GDM1 (cell line): ENCODE measurements at places on chromosomes 16 and 17.

GRCh38 chr17:1003972-1004768, 7.2 kb downstream of the TIMM22 start:
- no peak for DNase-seq

DNA sequence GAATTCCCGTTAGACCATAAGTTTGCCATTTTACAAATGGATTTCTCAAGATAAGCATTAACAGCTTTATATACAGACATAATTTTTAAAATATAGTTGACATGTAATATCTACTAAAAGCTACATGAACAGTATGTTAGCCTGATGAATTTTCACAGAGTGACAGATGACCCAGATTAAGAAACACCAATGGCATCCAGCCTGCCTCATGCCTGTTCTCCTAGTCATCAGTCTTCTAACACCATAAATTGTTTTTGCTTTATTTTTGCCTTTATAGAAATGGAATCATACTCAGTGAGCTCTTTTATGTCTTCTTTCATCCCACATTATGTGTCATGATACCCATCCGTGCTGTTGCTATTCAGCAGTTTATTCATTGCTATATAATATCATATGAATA, 80.0 kb downstream of the ATF7IP2 start:
- DNase-seq: no peak

DNA sequence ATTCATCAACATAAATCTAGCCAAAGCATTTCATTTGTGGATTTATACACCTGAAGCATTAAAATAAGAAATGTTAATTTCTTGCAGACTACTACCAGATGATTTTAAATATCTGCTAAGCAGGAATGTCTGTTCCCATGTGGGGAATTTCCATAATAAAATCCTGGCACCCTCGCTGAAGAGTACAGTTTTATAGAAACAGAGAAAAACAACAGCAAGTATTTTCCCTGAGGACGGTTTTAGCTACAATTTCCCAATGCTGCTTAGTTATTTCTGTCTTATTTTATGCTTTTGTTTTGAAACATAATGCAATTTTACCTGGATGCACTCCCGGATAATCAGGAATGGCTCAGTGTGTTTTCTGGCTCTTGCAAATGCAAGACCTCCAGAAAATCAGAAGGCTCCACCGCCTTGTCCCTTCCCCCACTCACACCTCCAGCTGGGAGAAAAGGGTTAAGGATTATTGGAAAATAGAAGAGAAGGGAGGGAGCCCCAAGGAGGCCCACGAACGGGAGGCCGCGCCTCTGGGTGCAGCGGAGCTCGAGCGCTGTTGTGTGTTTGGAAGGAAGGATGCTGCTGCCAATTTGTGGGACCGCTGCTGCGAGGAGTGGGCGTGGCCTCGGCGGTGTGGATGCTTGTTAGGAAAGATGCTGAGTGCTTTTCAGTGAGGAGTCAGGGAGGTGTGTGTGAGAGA, at the start of gene CNTNAP4:
CNTNAP4 (plus strand) TSS at position 657 of the 694 bp plus-strand sequence. CDS start 262 bp downstream, outside the sequence.
- no peak for DNase-seq

- DNase-seq: no peak
These were observed 7.6 kb downstream of the SNN start for GRCh38 chr16:11675561-11676511.

DNA sequence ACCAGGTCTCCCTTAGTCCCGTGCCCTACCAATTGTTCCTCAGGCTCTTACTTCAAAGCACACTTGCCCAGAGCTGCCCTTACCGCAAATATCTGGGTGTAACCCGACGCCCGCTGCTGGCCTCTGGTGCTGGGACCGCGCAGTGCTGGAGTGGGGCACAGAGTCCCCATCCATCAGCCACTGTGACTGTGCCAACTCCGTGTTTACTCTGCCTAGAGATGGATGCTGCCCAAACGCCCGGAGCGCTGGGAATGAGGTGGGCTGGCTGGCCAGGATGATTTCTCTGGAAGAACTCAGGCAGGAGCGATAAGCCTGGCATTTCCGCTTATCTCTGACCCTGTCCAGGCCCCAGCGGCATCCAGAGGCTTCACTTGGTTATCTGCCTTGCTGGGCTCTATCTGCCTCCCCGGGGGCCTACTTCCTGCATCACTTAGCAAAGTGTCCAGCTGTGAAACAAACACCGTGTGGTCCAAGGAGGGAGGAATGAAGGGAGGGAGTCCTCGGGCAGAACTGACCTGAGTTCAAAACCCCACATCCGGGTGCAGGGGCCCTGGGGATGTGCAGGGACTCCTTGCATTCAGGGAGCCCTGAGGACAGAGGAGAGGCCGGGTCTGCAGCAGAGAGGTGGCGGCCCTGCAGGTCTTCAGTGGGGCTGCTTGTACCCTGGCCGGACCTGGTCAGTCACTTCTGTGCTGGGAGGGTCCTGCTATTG, 9.4 kb upstream of the MYLK3 start:
- DNase-seq: no peak

DNA sequence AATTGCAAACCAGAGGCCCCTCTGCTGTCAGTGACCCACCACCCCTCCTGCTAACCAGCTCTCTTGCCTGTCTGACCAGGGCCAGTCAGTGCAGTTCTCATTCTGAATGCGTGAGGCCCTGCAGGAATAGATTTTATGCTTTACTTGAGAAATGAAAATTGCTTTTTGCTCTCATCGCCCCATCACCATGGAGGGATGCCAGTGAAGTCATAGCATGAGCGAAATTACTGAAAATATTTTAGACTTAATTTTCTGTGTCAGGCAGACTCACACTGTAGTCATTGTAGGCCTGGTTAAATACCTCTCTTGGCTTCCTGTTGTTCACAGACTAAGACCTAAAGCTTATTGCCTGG, 490.5 kb upstream of the CDH5 start:
- DNase-seq: no peak

DNA sequence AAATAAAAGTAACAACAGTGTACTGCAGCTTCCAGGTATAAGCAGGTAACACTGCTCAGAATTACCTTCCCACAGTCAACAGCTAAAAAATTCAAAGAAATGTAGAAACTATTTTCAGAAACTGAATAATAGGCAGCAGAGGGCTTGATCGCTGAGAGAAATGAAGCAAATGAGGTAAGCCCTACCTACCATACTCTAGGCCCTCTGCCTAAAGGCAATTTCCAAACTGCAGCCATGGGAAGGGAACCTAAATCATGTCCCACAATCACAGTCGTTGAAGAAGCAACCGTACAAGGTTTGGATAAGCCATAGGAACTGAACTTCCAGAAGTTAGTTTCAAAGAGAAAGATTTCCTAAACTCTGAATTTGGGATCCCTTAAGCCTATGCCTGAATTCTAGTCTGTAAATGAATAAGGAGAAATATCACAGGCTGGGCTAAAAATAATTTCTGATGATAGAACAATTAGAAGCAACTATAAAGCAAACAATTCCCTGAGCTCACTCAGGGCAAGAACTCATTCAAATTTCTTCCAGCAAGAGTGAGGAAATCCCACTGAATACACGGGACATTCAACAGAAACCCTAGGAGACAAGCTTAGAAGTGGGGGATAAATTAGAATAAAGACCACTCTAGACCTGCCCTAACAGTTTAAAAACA, 24.5 kb downstream of the NCOR1 start:
- no peak for DNase-seq

DNA sequence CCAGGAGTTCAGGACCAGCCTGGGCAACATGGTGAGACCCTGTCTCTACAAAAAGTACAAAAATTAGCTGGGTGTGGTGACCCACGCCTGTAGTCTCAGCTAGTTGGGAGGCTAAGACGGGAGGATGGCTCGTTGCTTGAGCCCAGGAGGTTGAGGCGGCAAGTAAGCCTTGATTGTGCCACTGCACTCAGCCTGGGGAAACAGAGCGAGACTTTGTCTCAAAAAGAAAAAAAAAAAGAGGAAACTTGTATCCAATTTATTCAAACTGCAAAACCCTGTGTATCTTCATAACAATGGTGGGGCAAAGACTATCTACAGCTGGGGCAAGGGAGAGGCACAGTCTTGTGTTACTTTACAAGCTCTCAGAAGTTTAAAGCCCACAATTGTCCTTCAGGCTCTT, 21.5 kb downstream of the GRB7 start:
- no peak for DNase-seq

- no peak for DNase-seq
These were observed 152.4 kb downstream of the IRX5 start for GRCh38 chr16:55083052-55083451.

DNA sequence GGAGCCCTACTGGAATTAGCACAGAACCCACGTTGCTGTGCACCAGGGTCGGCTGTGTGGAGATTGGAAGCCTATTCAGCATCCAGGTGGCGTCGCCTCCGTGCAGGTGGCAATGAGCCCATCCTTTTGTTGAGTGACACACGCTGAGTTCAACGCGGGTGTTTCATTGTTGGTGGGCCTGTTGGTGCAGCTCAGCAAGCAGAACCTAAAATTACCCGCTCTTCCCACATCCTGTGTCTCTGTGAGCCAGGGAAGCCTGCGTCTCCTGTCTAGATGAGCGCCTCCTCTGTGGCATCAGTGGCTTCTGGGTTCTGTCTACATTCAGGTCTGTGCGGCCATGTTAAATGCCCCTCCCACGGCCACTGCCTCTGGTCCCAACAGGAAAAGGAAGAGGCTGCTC, 14.5 kb downstream of the CD2BP2 start:
- DNase-seq: no peak

DNA sequence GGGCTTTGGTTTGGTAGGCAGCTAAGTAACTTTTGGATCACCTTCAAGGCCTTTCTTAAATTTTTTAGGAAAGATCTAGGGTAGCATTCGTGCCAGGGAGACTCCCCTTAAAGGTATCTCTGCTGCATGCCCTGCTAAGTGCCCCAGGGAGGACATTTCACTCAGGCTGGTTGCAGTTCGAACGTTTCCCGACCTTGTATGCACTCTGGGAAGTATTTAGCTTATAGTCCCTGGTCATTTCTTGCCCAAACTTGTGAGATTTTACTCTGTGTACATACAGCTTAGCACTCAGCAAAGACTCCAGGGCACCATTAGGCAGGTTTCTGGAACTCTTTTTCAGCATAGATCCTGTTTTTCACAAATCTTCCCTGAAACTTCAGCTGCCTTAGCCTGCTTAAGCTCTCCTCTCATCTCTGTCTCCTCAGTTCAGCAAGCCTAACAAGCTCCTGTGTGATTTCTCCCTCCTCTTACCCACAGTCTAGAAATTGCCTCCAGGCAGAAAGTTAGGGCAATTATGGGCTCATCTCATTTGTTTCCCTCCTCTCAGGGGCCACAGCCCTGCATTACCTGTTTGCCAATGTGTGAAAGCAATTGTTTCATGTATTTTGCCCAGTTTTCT, 84.6 kb downstream of the MRTFB start:
- no peak for DNase-seq

DNA sequence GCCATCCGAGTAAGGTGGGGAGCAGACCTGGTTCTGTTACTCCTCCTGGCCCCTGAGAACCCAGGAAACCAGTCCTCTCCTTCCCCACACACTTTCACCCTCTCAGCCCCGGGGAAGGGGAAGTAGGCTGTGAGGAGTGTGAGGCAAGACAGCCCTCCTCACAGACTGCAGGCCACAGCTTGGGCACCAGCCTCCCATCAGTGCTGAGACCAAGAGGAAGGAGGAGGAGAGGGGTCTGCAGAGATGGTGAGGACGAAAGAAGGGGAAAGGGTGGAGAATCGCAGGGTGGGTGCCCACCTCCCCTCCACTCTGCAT, 7.0 kb downstream of the G6PC3 start:
- no peak for DNase-seq

- DNase-seq: peak; percentile 63
These were observed 2.5 kb upstream of the HEATR9 start for GRCh38 chr17:35870906-35871819.

DNA sequence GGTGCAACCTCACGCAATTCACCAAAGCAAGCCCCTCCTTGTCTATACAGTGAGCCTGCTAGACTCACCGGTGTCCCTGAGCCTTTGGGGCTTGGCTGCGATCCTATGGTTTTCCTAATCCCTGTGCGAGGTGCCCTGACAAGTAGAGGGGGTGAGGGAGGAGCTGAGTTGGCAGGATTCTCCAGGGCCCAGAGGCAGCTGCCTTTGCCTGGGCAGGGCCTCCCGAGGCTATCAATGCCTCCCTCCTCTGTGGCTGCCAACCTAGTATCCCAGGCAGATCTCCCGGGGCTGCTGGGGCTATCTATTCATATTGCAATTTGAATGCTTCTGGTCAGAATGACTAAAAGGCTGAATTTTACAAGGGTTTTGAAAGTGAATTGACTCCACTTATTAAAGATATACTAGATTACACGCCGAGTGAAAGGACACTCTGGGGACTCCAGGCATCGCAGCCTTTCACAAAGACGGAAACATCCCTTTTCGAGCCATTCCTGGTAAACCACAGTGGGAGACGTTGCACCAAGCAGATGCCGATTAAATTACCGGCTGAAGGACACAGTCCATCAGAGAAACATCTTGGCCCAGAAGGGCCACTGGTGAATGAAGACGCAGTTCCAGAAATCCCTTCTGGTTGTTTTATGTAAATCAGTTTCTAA, 11.3 kb upstream of the PITPNM3 start:
- DNase-seq: no peak

- no peak for DNase-seq
These were observed 23.4 kb upstream of the MFSD6L start for GRCh38 chr17:8822401-8823035.

DNA sequence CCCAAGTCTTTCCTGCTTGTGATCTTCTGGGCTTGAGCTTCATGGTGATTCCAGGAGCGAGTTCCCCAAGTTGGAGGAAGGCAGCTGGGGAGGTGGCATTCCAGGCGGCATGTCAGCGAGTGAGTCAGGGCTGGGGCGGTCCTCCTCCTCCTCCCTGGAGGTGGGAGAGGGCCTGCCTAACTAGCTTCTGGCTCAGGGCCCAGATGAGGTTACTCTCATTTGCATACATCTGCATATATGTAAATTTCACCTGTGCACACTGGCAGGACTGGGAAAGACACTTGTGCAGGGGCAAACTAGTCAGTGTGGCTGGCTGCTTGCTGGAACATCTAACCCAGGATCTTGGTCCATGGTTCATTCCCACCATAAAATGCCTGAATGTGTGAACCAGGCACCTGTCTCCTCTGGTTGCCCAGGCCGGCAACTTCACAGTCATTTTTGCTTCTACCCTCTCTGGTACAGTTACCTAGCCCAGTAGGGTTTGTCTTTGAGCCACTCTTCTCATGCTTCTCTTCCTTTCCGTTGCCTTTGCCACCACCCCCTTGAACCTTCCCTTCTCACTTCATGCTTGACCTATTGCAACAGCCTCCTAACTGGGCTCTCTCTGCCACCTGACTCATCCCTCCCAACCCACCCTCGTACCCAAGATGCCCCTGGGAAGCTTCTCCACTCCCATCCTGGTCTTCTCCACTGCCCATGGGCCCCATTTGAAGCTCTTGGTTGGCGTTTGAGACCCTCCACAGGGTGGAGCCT, 9.6 kb upstream of the DLX4 start:
- no peak for DNase-seq

GRCh38 chr17:32896647-32897258, 19.8 kb upstream of the MYO1D start:
- DNase-seq: no peak

- DNase-seq: no peak
These were observed 5.6 kb downstream of the FAM171A2 start for GRCh38 chr17:44358066-44358465.
